ENCODE measurements at places on chromosomes 2 and 18.

DNA sequence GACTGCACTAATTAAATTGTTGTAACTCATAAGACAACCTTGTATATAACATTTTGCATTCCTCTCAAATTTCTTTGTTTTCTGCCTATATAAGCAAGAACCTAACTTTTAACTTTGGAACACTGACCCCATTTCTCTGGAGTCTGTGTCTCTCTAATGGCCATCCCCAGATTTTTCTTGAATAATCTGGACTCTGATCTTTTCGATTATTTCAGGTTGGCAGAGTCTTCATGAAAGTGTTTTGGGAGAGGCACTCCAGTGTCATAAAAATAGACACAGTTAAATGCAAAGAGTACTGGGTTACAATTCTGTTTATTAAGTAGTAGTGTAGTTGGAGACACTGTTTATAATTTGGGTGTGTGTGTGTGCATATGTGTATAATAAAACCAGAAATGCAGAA, 1467.7 kb upstream of the CELF4 start:
- DNase-seq, result no peak

DNA sequence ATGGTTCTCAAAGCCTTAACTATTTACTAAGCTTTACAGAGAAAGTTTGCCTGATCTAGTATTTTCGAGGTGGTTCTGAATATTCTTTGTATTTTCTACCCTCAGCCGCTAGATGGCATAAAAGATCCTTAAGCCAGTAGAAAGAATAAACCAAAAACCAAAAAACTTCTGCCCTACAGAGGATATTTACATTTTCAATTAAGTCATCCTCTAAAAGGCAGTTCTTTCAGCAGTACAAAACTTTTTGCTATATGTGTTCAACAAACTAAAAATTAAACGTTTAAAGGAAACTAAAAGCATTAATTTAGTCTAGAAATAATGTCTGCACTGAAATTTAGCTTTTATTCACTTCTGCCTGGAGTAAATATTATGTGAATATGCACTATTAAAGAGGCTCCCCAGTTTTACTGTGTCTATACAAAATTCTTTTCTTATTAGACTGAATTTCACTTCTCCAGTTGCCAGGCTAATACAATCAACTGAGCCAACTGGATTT, 297.5 kb downstream of the PIEZO2 start:
- no peak for DNase-seq

- DNase-seq, result no peak
Observed at GRCh38 chr2:72340665-72341064, 193.0 kb upstream of the CYP26B1 start.

DNA sequence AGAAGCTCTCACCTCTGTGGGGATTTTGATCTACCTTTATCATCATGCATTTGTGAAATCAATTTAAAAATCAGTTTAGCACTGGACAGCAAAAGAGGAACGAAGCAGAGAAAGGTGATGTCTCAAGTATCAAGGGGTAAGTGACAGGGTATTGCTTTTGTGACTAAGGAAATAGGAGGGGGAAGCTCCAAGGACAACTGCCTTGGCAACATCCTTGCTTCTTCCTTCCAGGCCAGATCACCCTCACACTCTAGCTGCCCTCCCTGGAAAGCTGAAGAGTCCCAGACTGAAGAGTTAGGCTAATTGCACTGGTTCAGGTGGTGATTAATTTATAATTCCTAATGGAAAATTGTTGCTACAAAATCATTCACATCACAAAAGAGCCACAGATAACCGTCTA, 859.1 kb upstream of the ACVR2A start:
- DNase-seq, result no peak

DNA sequence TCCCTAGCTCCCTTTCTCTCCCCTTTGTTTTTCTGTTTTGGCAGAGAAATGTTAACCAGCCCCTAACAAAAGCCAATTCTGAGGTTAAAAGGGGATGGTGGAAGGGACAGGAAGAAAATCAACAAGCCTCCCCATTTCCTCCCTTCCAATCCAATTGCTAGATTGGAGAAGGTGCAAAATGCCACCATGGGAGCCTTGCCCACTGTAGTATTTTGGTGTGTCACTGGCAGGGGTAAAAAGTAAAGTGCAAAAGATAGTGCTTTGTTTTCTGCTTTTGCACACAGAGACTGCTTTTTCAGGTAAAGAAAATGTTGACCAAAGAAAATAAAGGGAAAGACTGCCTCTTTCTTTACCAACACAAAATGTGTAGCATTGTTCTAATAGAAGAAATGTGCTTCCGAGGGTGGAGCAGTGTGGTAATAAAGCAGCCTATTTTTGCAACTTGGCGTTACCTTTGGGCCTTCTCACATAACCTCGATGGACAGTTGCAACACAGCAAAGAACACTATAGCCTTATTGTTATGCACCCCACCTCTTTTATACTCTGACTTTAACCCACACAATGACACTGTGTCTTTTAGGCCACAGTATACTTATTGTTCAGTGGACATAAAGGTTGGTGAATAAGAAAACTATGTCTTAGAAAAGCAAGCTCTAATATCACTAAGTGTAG, 861.8 kb downstream of the BCL11A start:
- no peak for DNase-seq

DNA sequence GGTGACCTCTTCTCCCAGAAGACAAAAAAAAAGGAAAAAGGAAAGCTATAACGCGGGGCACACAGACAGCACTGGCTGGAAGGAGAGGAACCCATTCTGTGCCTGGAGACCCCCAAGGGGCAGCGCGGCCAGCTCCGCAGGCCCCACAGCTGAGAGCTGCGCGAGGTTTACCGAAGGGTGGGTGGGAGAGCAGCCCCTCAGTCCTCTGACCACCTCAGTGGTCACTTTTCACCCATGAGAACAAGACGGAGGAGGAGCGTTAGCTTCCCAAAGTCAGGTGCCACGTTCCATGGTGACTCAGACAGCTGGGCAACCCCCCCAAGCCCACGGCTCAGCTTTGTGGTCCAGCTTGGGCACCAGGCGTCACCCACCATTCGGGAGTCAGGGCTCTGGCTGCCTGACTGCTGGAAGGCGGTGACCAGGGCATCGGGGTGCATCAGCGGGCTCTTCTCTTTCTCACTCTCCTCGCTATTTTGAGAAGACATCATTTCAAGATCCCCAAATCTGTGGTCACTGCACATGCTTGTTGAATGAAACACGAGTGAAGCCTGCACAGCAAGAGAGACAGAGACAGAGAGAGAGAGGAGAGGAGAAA, 35.2 kb downstream of the RPL31 start:
- no peak for DNase-seq

DNA sequence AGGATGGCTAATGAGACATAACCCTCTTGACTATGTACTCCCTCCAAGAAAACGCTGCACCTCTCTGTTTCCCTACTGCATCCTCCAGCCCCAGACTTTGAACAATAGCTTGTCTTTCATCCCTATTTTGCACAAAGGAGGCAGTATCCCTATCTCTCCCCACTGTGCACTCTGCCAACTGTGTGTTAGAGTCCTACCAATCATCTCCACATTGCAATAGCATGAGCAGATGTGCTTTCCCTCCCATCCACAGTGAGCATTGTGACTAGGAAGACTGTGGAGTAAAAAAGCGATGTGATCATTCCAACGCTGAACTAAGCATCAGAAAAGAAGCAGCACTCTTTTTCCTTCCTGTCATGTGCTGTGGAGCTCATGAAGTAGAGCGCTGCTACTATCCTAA, 206.3 kb upstream of the GULP1 start:
- no peak for DNase-seq

- DNase-seq, result no peak
Observed at GRCh38 chr2:32715981-32716380, 88.1 kb downstream of the TTC27 start.

- DNase-seq, result no peak
Observed at GRCh38 chr18:55149994-55150393, 190.7 kb upstream of the CCDC68 start.

- DNase-seq, result no peak
Observed at GRCh38 chr18:59546188-59546587, 151.0 kb downstream of the CCBE1 start.

- no peak for DNase-seq
Observed at GRCh38 chr18:9215221-9215933, 78.8 kb downstream of the ANKRD12 start.

- DNase-seq, result no peak
Observed at GRCh38 chr2:200748779-200749178, 62.9 kb upstream of the BZW1 start.

- DNase-seq, result no peak
Observed at GRCh38 chr2:110852541-110853263, 120.3 kb downstream of the ACOXL start.

- DNase-seq, result no peak
Observed at GRCh38 chr2:63778391-63778790, 63.3 kb upstream of the UGP2 start.

GRCh38 chr2:18399601-18400000, 160.9 kb downstream of the RDH14 start:
- DNase-seq, result no peak

Measured in stimulated activated CD4-positive, alpha-beta T cell treated with anti-CD3 and anti-CD28 coated beads, Interleukin-4, amount 100 ng/mL, for 24 hours (primary cell).